Pulmonary artery endothelial cell (primary cell): ENCODE measurements at places on chromosomes 2 and 18. TPM values are rescaled to one million over a fixed set of nuclear protein-coding genes. Genes with fewer than 3 reads are reported as not detected.

CRYGD gene
- total RNA-seq, result not detected in 2 replicates

COL3A1 gene
- total RNA-seq, result 0.92 and 7.3 TPM in 2 replicates

EVA1A gene
- 110 and 149 TPM in 2 replicates for total RNA-seq

DNA sequence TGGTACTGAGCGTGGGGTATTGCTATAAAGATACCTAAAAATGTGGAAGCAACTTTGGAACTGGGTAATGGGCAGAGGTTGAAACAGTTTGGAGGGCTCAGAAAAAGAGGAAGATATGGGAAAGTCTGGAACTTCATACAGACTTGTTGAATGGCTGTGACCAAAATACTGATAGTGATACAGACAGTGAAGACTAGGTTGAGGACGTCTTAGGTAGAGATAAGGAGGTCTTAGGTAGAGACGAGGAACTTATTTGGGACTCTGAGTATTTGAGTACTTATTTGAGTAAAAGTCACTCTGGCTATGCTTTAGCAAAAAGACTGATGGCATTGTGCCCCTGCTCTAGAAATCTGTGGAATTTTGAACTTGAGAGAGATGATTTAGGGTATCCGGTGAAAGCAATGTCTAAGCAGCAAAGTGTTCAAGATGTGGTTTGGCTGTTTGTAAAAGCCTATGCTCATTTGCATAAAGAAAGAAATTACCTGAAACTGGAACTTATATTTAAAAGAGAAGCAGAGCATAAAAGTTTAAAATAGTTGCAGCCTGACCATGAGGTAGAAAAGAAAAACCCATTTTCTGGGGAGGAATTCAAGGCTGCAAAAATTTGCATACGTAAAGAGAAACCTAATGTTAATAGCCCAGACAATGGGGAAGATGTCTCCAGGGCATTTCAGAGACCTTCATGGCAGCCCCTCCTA is 219.6 kb downstream of the PDE1A start:
- no peak for DNase-seq

DNA sequence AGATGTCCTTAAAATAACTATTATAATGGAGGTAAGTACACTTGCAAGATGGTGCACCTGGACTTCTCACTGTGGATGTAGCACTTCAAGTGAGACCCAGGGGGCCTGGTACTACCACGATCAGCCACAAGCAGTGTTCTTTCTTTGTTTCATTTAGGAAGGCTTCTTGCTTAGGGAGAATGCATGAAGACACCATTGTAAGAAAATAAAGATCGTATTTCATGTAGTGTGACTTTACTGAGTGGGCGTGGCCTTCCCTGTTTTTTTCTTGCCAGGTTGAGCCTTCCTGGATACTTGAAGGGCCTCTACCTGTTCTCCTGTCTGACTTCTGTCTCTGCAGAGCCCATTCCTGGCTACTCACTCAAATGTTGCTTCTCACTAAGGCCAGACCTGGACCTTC is 615.6 kb upstream of the SOX11 start:
- DNase-seq, result no peak

DNA sequence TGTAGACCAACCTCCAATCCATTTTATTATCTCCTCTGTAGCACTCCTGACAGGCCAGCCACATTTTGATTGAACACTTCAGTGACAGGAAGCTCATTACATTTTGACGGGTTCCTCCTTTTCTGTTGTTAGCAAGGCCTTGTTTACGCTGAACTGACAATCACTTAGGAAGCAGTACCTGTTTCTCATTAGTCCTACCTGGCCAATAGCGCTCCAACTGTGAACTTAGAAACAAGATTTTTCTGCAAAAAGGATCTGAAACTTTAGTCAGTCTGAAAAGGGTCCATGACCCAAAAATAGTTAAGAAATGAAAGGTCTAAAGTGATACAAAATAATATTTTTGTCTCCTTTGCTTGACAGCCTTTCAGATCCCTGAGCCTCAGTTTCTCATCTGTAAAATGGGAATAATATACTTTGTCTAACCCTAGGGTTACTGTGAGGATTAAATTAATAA is 119.6 kb upstream of the MSTN start:
- DNase-seq, result no peak

DNA sequence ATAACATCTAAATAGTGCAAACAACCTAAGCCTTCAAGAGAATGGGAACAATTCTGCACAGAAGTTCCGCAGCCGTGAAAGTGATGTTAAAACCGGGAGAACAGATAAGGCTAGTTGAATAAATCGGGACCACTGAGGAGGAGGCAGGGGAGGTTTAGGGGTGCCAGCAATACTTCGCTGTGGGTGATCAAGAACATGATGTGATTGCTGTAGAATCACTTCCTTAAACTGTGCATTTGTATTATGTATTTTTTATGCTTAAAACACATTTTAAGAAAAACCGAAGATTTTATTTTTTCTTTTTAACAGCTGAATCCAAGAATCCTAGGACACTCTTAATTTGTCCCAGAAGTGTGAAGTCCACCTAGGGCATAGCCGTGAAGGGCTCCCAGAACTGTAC is 33.6 kb downstream of the TTC32 start:
- no peak for DNase-seq

DNA sequence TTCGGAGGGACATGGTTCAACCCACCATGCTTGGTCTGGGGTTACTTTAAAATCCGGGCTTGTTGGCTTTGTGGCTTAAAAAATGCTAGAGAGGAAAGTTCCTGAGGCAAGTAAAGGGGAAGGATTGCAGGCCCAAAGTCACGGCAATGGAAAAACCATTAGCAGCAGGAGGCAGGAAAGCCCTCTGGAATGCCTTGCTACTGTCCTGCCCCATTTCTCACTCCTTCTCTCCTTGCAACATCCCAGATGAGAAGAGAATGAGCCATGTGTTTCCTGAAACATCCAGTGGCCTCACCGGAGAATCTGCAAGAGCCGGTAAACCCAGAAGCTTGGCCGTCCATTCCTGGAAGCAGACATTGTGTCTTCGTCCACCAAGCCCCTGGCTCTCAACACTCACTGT is 97.4 kb upstream of the LCLAT1 start:
- DNase-seq, result no peak

DNA sequence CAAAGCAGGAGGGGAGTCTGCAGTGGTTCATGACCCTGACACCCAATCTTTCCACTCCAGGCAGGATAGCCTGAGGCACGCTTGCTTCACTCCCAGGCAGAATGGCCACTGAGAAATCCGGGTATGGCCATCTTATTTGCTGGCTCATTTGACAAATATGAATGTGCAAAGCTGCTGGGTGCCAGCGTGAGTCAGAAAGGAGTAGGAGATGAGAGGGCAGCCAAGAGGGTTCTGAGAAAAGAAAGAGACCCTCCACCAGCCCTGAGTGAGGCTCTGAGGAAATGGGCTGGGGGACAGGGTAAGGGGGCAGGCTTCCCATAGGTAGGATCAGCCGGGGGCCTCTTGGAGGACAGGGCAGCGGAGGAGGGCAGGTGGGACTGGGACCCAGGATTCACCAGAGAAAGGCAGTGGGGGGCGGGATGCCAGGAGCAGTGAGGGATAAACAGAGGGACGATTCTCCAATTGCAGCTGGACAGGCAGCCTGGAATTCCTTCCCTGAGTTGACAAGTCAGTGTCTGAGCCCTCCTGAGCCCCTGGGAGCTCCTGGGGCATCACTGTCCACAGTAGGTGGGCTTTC is 15.2 kb downstream of the RAMP1 start:
- no peak for DNase-seq

DNA sequence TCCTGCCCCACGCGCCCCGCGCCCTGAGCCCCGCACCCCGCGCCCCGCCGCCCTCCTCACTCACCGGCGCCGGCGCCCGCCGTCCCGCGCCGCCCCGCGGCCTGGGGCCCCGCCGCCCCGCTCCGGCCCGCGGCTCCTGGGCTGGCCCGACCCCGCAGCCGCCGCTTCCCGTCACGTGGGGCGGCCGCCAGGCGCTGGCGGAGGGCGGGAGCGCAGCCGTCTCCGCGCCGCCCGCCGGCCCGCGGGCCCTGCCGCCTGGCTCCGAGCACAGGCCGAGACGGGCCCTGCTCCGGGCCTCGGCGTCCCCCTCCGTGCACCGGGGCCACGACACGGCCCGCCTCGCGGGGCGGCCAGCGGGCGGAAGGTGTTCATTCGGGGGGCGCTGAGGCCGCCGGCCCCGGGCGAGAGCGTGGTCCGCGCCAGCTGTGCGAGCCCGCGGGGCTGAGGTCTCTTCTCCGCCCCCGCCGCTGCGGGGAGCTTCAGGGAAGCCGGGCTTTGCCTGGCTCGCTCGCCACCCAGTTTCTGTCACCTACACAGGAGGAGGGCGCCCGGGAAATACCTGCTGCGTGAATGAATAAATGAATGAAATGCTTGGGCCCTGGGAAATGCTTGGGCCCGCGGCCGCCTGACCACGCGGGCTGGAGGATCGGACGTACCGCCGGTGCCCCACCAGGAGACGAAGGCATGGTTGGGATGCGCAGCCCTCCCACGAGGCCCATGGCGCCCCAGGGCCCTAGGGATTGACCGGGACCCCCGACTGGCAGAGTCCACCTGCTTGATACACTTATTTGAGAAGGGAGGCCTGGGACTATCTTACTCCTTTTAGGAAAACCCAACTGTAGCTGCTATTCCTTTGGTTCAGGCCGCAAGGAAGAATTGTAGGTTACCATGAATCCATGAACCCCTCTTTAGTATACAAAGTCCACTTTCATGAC is at the start of gene TGFBRAP1:
TGFBRAP1 (minus strand) TSS at position 175 of the 935 bp plus-strand sequence. CDS start 21,434 bp downstream, outside the sequence.
- DNase-seq, result no peak

GRCh38 chr2:160666154-160667060 is 172.8 kb upstream of the RBMS1 start:
- peak; percentile 98 for DNase-seq

DNA sequence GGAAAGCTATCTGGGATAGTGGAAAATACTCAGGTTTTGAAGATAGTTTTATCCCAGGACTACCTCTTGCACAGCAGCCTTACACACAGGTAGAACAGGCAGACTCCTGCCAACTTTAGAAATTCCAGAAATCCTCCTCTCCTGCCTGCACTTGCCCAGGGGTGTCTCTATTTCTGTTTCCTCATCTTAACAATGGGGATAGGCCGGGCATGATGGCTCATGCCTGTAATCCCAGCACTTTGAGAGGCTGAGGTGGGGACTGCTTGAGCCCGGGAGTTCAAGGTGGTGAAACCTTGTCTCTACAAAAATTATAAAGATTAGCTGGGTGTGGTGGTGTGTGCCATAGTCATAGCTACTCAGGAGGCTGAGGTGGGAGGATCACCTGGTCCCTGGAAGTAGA is 117.0 kb upstream of the ARL5A start:
- no peak for DNase-seq

GRCh38 chr2:20471148-20471547 is 24.3 kb downstream of the RHOB start:
- DNase-seq, result no peak
